ENCODE measurements at places on chromosomes 7 and 10. TPM values are rescaled to one million over a fixed set of nuclear protein-coding genes. Genes with fewer than 3 reads are reported as not detected.

Gene GPRIN2
- not detected for total RNA-seq

Gene HEPACAM2
- not detected for total RNA-seq

Gene CPEB3
- total RNA-seq, result 2.5 TPM

Gene NCF1
- total RNA-seq, result 121 TPM

Gene SEMA3D
- total RNA-seq, result not detected

Gene ENTPD1
- total RNA-seq, result 187 TPM

- no peaks in the 10 kb centered on the region for H3K4me1 ChIP-seq
- no peak overlapping the region for H3K27ac ChIP-seq
- no peak overlapping the region for H3K4me3 ChIP-seq
- H3K36me3 ChIP-seq, result no peaks in the 10 kb centered on the region
- H3K27me3 ChIP-seq, result no peaks in the 10 kb centered on the region
Observed at GRCh38 chr7:117068511-117069145, 115.3 kb downstream of the ST7 start.

DNA sequence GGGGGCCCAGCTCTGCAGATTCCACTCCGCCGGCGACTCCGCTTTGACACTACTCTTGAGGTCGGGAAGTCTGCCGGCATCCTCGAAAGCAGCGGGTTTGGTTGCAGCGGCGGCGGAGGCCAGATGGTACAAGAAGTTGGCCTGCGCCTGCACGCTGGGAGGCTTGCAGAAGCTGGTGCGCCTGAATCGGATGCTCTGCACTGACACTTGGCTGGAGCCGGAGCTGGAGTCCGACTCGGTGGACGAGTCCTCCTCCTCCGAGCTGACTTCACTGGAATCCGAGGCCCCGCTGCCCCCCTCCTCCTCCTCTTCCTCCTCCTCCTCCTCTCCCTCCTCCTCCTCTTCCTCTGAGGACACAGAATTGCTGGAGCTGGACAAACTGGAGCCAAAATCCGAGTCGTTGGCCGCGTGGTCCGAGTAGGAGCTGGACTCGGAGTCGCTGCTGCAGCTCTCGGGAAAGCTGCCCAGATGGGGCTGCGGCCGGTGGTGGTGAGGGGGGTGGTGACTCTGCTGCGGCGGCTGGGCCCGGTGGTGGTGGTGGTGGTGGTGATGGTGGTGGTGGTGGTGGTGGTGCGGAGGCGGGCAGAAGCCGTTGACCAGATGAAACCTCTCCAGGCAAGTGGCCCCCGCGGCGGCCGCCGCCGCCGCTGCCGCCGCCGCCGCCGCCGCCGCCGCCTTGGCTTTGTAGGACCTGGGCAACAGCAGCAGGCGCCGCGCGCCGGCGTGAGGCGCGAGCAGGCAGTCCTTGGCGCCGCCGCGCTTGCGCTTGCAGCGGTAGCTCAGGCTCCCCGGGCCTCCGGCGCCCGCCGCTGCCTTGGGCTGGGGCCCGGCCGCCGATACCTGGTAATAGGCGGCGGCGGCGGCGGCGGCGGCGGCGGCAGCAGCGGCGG lies 9.0 kb downstream of the SKIDA1 start:
- peaks cover 76% of the 10 kb centered on the region for H3K27me3 ChIP-seq
- DNase-seq, result peak; percentile 48
- no peak overlapping the region for H3K27ac ChIP-seq
- no peaks in the 10 kb centered on the region for H3K36me3 ChIP-seq
- peak overlapping the region; percentile 82 for H3K4me3 ChIP-seq
- peaks cover 38% of the 10 kb centered on the region for H3K4me1 ChIP-seq

DNA sequence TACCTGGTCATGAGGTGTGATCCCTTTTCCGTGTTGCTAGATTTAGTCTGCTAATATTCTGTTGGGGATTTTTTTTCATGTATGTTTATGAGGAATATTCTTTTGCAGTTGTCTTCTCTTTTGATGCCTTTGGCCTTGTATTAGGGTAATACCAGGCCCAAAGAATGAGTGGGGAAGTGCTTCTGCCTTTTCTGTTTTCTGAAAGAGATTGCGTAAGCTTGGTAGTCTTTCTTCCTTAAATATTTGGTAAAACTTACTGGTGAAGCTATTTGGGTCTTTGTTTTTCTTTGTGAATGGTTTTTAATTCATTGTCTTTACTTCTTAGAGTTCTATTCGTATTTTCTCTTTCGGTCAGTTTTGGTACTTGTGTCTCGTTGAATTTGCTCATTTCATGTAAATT lies 51.1 kb downstream of the SHH start:
- H3K4me3 ChIP-seq, result no peak overlapping the region
- no peaks in the 10 kb centered on the region for H3K27me3 ChIP-seq
- no peak overlapping the region for H3K27ac ChIP-seq
- H3K36me3 ChIP-seq, result peaks cover 65% of the 10 kb centered on the region

- no peaks in the 10 kb centered on the region for H3K36me3 ChIP-seq
- no peak overlapping the region for H3K27ac ChIP-seq
- no peak for DNase-seq
Observed at GRCh38 chr10:35262436-35262835, 73.9 kb upstream of the CCNY start.

DNA sequence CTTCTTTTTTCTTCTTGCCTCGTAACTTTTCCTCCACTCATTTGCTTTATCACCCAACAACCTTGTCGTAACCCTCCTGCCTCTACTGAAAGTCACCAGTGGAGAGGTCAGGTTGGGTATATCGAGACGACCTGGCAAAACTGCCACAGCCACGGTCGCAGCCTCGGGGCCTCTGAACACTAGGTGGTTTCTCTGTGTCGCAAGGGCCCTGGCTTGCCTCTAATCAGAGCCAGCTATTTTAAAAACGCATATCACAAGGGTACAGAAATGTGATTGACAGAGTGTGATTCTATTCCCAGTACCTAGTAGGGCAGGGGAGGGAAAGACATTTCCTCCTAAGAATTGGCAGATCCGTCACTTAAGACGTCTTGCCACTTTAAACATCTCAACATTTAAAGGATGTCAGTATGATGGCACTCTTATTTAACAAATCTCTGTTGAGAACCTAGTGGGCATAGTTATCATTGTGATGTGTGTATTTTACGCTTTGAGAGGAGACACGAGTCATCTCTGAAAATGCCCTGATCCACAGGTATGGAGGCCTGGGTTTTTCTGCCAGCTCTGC lies 197.5 kb downstream of the ARHGAP21 start:
- no peak overlapping the region for H3K27ac ChIP-seq
- no peaks in the 10 kb centered on the region for H3K36me3 ChIP-seq
- no peak overlapping the region for H3K4me3 ChIP-seq

- peaks cover 10% of the 10 kb centered on the region for H3K36me3 ChIP-seq
- no peak overlapping the region for H3K27ac ChIP-seq
- H3K4me1 ChIP-seq, result peaks cover 19% of the 10 kb centered on the region
- no peak for DNase-seq
- no peaks in the 10 kb centered on the region for H3K27me3 ChIP-seq
Observed at GRCh38 chr10:119499677-119500002, 42.9 kb downstream of the RGS10 start.

- no peaks in the 10 kb centered on the region for H3K4me1 ChIP-seq
- H3K27me3 ChIP-seq, result peaks cover 3% of the 10 kb centered on the region
- no peak for DNase-seq
- no peak overlapping the region for H3K4me3 ChIP-seq
Observed at GRCh38 chr10:71262817-71263216, 50.4 kb downstream of the UNC5B start.

DNA sequence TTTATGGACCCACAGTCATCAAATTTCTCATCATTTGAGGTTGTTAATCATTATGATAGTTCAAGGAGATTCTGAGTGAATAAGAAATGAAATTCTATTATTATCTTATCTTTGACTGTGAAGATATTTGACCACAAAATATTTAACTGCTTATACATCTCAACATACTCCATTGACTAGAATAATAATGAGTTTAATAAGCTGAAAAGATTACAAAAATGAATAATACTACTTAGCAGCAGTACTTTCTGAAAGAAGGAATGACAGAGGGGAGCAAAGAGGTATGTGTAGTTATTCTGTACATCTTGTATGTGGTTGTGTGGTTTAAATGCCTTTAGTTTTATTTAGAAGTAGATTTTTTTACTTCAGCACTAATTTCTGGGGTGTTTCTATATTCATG lies 214.2 kb downstream of the PRKG1 start:
- DNase-seq, result no peak
- H3K27ac ChIP-seq, result no peak overlapping the region
- H3K36me3 ChIP-seq, result no peaks in the 10 kb centered on the region
- H3K4me1 ChIP-seq, result no peaks in the 10 kb centered on the region

- no peaks in the 10 kb centered on the region for H3K36me3 ChIP-seq
- DNase-seq, result no peak
- H3K4me3 ChIP-seq, result no peak overlapping the region
- no peak overlapping the region for H3K27ac ChIP-seq
Observed at GRCh38 chr10:91642831-91643692, 10.2 kb upstream of the PPP1R3C start.

- no peak overlapping the region for H3K4me3 ChIP-seq
- no peaks in the 10 kb centered on the region for H3K36me3 ChIP-seq
- H3K4me1 ChIP-seq, result no peaks in the 10 kb centered on the region
Observed at GRCh38 chr10:61669161-61669725, 6.5 kb downstream of the CABCOCO1 start.

- H3K27me3 ChIP-seq, result peaks cover 13% of the 10 kb centered on the region
- no peaks in the 10 kb centered on the region for H3K4me1 ChIP-seq
- no peak overlapping the region for H3K4me3 ChIP-seq
- H3K27ac ChIP-seq, result no peak overlapping the region
- no peaks in the 10 kb centered on the region for H3K36me3 ChIP-seq
Observed at GRCh38 chr10:132974249-132974796, 32.0 kb upstream of the CFAP46 start.

DNA sequence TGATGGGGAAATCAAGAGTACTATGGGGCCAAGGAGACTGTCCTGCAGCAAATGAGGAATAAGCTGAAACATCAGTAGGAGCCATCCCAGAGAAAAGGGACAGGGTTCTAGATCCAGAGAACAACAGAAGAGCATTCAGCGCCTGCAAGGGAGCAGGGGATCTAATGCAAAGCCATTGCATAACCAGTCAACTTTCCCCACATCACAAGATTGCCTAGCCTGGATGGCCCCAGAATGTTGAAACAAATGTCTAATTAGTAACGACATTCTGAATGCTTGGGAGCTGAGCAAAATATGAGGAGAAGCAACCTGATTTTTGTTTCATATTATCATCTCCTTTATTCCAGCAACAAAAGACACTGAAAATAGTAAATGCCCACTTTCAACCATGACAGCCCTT lies 2.7 kb upstream of the MPP7 start:
- H3K4me1 ChIP-seq, result peaks cover 24% of the 10 kb centered on the region
- no peak for DNase-seq
- H3K27ac ChIP-seq, result no peak overlapping the region
- H3K4me3 ChIP-seq, result no peak overlapping the region

- H3K27ac ChIP-seq, result no peak overlapping the region
- H3K36me3 ChIP-seq, result no peaks in the 10 kb centered on the region
- H3K4me3 ChIP-seq, result no peak overlapping the region
Observed at GRCh38 chr7:8205537-8205936, 56.4 kb downstream of the ICA1 start.

DNA sequence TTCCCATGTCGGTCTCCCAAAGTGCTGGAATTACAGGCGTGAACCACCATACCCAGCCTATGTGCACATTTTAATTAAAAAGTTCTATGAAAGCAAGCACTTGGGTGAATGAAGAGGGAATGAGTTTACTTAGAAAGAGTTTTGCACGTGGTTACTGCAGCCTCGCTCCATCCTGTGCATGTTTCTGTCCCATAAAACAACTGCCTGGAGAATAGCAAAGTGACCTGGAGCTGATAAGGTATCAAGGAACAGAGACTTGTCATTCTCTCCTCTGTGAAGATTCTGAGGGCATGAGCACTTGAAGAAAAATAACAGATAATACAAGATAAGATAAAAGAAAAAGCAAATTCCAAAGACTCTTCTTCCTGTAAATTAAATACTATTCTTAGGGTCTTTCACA lies 112.2 kb upstream of the JCAD start:
- no peak overlapping the region for H3K27ac ChIP-seq
- no peak for DNase-seq
- no peak overlapping the region for H3K4me3 ChIP-seq
- H3K36me3 ChIP-seq, result no peaks in the 10 kb centered on the region

DNA sequence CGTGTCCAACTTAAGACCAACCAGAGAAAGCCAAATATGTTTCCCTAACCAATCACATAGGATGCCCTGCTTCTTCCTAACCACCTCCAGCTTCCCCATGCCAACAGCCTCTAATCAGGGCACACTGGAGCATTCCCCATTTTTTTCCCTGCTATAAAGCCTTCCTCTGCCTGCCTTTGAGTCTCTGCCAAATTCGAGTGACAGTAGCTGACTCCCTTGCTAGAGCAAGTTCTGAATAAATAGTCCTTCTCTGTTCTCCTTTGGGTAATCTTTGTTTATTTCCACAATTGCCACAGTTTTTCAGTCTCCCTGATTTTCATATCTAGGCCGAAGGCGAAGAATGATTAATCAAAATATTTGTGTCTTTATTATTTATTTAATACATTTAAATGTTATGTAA lies 96.7 kb downstream of the ANLN start:
- DNase-seq, result no peak
- peaks cover 11% of the 10 kb centered on the region for H3K27me3 ChIP-seq
- H3K27ac ChIP-seq, result no peak overlapping the region

GRCh38 chr7:3005257-3005656 lies 38.4 kb downstream of the CARD11 start:
- DNase-seq, result no peak
- H3K27me3 ChIP-seq, result no peaks in the 10 kb centered on the region
- H3K4me1 ChIP-seq, result peaks cover 34% of the 10 kb centered on the region
- no peak overlapping the region for H3K27ac ChIP-seq
- no peak overlapping the region for H3K4me3 ChIP-seq
